Endothelial cell of umbilical vein (primary cell): ENCODE measurements at places on chromosomes 16 and 17. TPM values are rescaled to one million over a fixed set of nuclear protein-coding genes. Genes with fewer than 3 reads are reported as not detected.
A peak's percentile ranks its signal among the peaks of the same experiment; 100 is the strongest.

- no peaks in the 10 kb centered on the region for H3K27me3 ChIP-seq
- no peaks in the 10 kb centered on the region for H3K36me3 ChIP-seq
- H3K27ac ChIP-seq: no peak overlapping the region
- H3K4me3 ChIP-seq: no peak overlapping the region
- DNase-seq: no peak
Observed at GRCh38 chr16:14681115-14681514, 13.0 kb downstream of the PLA2G10 start.

- DNase-seq: no peak
- no peaks in the 10 kb centered on the region for H3K4me1 ChIP-seq
- H3K4me3 ChIP-seq: no peak overlapping the region
- no peak overlapping the region for H3K27ac ChIP-seq
- peaks cover 18% of the 10 kb centered on the region for H3K27me3 ChIP-seq
- no peaks in the 10 kb centered on the region for H3K36me3 ChIP-seq
Observed at GRCh38 chr17:44308865-44309264, 464 bp downstream of the RUNDC3A start.

- peaks cover 5% of the 10 kb centered on the region for H3K27me3 ChIP-seq
- no peaks in the 10 kb centered on the region for H3K4me1 ChIP-seq
- H3K36me3 ChIP-seq: no peaks in the 10 kb centered on the region
- no peak overlapping the region for H3K27ac ChIP-seq
- DNase-seq: no peak
Observed at GRCh38 chr16:23843143-23843542, 7.4 kb downstream of the PRKCB start.

DNA sequence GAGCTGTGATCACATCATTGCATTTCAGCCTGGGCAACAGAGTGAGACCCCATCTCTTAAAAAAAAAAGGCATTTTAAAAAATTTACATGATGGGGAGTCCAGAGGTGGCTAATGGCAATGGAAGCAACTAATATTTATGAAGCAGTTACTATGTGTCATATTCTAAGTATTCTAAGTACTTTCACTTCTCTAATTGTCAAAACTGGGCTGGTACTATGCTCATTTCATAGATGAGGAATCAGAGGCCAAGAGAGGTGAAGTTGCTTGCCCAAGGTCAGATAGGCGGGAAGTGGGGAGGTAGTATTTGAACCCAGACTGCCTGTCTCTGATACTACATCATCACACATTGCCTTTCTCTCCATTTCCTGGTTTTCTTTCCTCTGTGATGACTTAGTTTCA is 50.7 kb downstream of the SLC5A11 start:
- no peak overlapping the region for H3K4me3 ChIP-seq
- no peak for DNase-seq
- no peaks in the 10 kb centered on the region for H3K36me3 ChIP-seq

DNA sequence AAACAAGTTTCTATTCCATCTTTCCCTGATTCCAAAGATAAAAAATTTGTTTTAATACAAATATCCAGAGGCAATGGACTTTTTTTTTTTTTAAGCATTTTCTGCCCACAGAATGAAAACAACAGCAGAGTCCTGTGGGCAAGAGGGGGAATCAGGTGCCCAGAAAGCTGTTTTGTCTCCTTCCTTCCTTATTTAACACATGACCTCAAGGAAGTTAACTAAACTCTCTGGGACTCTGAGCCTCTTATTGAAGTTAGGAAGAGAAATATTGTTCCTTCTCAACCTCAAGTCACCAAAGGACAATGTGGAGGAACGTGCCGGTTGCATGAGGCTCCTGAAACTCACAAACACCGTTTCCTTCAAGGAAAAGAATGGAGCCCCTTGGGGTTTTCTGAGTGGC is 34.9 kb downstream of the LITAF start:
- no peak for DNase-seq
- H3K4me3 ChIP-seq: no peak overlapping the region
- no peaks in the 10 kb centered on the region for H3K27me3 ChIP-seq
- no peak overlapping the region for H3K27ac ChIP-seq
- H3K36me3 ChIP-seq: peaks cover 2% of the 10 kb centered on the region

- H3K36me3 ChIP-seq: no peaks in the 10 kb centered on the region
- no peak overlapping the region for H3K4me3 ChIP-seq
- H3K4me1 ChIP-seq: peaks cover 11% of the 10 kb centered on the region
- H3K27me3 ChIP-seq: no peaks in the 10 kb centered on the region
Observed at GRCh38 chr17:32157225-32157624, 14.9 kb downstream of the RHOT1 start.

DNA sequence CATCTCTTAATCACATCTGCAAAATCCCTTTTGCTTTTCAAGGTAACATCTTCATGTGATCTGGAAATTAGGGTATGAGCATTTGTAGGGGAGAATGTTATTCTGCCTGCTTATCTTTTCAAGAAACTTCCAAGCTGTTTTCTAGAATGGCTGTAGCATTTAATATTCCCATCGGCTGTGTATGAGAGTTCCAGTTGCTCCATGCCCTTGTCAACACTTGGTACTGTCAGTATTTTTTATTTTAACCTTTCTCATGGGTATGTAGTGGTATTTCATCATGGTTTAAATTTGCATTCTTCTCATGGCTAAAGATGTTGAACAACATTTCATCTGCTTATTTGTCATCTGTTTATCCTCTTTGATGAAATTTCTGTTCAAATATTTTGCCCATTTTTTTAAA is 90.6 kb upstream of the HLF start:
- peaks cover 16% of the 10 kb centered on the region for H3K4me1 ChIP-seq
- no peak for DNase-seq
- H3K27ac ChIP-seq: no peak overlapping the region
- no peak overlapping the region for H3K4me3 ChIP-seq
- no peaks in the 10 kb centered on the region for H3K27me3 ChIP-seq

GRCh38 chr17:50355336-50355700 is 9.4 kb downstream of the XYLT2 start:
- no peaks in the 10 kb centered on the region for H3K27me3 ChIP-seq
- no peak for DNase-seq
- H3K36me3 ChIP-seq: peaks cover 39% of the 10 kb centered on the region

DNA sequence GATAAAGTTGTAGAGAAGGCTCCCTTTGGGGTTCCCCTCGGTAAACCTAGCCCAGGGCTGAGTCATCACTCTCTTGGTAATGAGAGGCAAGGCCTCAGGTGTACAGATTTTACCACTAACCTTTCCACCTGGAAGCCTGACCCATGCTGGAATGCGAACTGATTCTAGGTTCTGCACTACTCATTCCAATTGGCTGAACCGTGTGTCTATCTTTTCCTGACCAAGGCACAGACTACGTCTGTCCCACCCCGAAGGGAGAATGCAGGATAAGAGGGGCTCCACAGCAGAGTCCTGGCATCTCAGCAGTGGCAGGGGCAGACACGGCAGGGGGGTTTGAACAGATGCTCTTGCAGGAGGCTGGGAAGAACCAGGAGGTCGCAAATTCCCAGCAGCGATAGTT is 65.4 kb upstream of the B4GALNT2 start:
- H3K27ac ChIP-seq: no peak overlapping the region
- no peak overlapping the region for H3K4me3 ChIP-seq
- H3K36me3 ChIP-seq: no peaks in the 10 kb centered on the region

GRCh38 chr17:17675925-17676534 is 5.2 kb upstream of the RAI1 start:
- H3K4me1 ChIP-seq: peaks cover 20% of the 10 kb centered on the region
- H3K4me3 ChIP-seq: no peak overlapping the region
- H3K27me3 ChIP-seq: peaks cover 6% of the 10 kb centered on the region
- no peak for DNase-seq

- no peaks in the 10 kb centered on the region for H3K27me3 ChIP-seq
- H3K4me1 ChIP-seq: peaks cover 21% of the 10 kb centered on the region
- no peak overlapping the region for H3K4me3 ChIP-seq
- peaks cover 9% of the 10 kb centered on the region for H3K36me3 ChIP-seq
- DNase-seq: peak; percentile 99
Observed at GRCh38 chr16:15672514-15673167, 22.6 kb downstream of the NDE1 start.

DNA sequence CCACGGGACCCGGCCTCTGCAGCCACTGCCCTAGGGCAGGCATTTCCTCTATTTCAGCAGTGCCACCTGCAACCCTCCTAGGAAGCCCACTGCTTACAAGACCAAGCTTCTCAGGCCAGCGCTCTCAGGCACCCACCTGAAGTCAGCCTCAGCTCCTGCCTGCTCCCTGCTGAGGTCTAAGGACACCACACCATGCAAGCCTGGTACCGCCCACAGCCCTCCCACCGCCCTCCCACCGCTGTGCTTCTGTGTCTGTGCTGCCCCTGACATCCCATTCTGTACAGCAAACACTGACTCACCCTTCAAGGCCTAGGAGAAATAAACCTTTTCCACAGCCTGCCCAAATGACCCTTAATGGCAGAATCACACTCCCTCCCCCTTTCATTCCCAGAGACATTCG is 6.3 kb downstream of the CLUH start:
- peak; percentile 10 for DNase-seq
- H3K27me3 ChIP-seq: no peaks in the 10 kb centered on the region
- H3K4me3 ChIP-seq: no peak overlapping the region
- H3K4me1 ChIP-seq: peaks cover 4% of the 10 kb centered on the region
- peaks cover 14% of the 10 kb centered on the region for H3K36me3 ChIP-seq

GRCh38 chr17:5131146-5131715 is 15.4 kb downstream of the USP6 start:
- DNase-seq: no peak
- no peaks in the 10 kb centered on the region for H3K4me1 ChIP-seq
- H3K27ac ChIP-seq: no peak overlapping the region
- H3K36me3 ChIP-seq: no peaks in the 10 kb centered on the region

DNA sequence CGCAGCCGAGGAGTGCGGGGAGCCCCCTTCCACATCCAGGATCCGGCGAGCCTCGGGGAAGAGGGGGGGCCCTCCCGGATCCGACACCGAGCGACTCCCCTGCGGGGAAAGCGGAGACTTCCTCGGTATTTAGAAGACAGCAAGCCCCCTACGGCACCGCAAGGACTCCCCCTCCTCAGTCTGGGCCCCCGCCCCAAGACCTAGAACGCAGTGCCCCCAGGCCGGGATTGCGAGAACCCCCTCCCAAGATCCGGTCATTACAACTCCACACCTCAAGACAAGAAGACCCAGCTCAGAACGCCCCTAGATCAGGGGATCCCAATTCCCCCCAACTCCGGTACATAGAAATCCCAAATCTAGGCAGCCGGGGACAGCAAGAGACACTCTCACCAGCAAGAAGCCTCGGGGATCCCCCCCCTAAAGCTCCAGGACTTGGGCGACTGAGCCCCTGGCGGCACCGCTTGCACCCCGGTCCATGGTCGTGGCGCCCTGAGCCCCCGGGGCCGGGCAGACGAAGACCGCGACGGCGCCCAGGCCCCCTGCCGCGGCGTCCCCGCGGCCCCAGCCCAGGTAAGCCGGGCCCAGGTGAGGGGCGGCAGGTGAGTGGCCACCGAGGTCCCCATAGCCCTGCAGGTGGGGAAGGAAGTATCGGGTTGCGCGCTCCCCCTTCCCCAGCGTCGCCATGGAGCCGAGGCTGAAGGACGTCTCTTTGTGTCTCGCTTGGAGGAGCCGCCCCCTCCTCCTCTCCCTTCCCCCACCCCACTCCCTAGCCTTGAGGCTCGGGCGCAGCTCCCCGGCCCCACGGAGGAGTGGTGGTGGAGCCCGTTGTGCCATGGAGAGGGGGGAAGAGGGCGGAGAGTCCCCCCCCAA is 641 bp downstream of the SBK1 start:
- peaks cover 5% of the 10 kb centered on the region for H3K4me1 ChIP-seq
- no peak overlapping the region for H3K27ac ChIP-seq
- no peaks in the 10 kb centered on the region for H3K36me3 ChIP-seq
- peaks cover 21% of the 10 kb centered on the region for H3K27me3 ChIP-seq
- H3K4me3 ChIP-seq: no peak overlapping the region

DNA sequence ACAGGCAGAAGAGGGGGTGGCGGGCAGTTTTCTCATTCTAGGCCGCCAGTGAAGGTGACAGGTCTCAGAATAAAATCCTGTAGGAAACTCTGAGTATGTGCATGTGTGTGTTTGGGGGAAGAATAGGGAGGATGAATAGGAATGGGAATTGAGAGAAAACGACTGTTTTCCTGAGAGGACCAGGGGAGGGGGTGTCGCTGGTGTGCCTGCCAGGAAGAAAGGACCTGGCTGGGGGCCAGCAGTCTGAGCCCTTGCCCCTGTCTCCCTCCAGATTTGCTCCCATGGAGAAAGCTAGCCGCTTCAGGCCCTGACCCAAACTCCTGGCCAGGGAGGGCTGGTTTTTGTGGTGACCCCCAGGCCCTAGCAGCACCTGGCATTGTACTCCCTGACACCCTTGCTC is 14.4 kb downstream of the C17orf50 start:
- H3K4me1 ChIP-seq: peaks cover 5% of the 10 kb centered on the region
- H3K27me3 ChIP-seq: peaks cover 7% of the 10 kb centered on the region
- H3K4me3 ChIP-seq: no peak overlapping the region
- no peak for DNase-seq
- no peak overlapping the region for H3K27ac ChIP-seq
- no peaks in the 10 kb centered on the region for H3K36me3 ChIP-seq

DNA sequence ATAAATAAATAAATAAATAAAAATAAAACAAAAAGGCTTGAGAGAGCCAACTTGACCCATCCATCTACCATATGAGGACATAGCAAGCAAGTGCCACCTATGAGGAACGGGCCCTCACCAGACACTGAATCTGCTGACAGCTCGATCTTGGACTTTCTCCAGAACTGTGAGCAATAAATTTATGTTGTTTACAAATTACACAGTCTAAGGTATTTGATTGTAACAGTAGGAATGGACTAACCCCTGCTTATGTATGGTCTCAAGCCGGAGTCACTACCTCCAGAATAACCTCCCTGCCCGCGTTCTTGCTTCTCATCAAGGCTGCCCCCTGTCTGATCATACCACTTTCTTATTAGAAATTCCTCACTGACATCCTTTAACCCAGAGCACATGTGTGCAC is 9.9 kb downstream of the SLC5A11 start:
- H3K27me3 ChIP-seq: no peaks in the 10 kb centered on the region
- H3K4me1 ChIP-seq: peaks cover 21% of the 10 kb centered on the region
- no peak overlapping the region for H3K4me3 ChIP-seq
- H3K36me3 ChIP-seq: no peaks in the 10 kb centered on the region
- no peak for DNase-seq

DNA sequence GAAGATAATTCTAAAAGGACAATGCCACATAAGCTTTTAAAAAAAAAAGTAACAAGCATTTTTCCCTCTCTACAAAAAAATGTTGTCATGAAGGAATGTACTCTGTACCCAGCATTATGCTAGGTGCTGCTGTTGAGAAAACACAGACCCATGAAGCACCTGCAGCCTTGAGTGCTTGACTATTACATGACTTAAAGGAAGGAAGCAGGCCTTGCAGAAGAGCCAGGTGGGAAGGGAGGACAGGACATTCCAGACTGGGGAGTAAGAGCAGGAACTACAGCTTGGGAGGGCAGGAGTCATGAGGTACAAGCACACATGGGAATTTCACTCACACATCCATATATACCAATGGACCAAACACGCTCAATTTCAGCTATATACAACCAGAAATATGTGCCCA is 3.8 kb downstream of the MYO1D start:
- no peaks in the 10 kb centered on the region for H3K36me3 ChIP-seq
- H3K27ac ChIP-seq: no peak overlapping the region
- H3K4me1 ChIP-seq: peaks cover 51% of the 10 kb centered on the region
- DNase-seq: no peak

PIRT gene
- not detected in 2 replicates for total RNA-seq

PABPN1L gene
- not detected in 2 replicates for total RNA-seq

CUEDC1 gene
- total RNA-seq: 27.7 and 28.5 TPM in 2 replicates

TK1 gene
- total RNA-seq: 110 and 111 TPM in 2 replicates

TBC1D3E gene
- total RNA-seq: not detected in 2 replicates

USB1 gene
- total RNA-seq: 64.6 and 66.6 TPM in 2 replicates

MYH2 gene
- total RNA-seq: 0.05 TPM in 1 of 2 replicates, not detected in the other

ZPBP2 gene
- total RNA-seq: not detected in 2 replicates
